ENCODE measurements at places on chromosomes 16 and 17. TPM values are rescaled to one million over a fixed set of nuclear protein-coding genes. Genes with fewer than 3 reads are reported as not detected.

MYOCD gene
- total RNA-seq: not detected

DNA sequence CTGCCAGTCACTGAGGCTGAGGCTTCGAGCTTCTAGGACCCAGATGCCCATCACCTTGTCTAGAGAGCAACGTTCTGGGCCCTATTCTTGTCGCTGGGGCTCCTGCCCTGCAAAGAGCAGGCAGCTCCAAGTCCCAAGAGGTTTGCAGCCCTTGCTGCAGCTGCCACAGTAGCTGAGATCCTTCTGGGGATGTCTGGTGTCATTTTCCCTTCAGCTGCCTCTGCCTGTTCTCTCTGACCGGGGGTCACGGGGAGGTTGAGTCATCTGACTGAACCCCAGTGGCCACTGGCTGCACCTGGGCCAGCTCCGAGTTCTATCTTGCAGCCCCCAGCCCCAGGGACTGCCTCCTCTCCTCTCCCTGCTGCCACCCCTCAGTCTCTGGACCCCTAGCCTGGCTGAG lies 4.9 kb downstream of the WSCD1 start:
- no peak for DNase-seq

NOMO2 gene
- total RNA-seq: 77.6 TPM

- no peak for DNase-seq
Measured at GRCh38 chr16:73214825-73215677, 167.1 kb upstream of the ZFHX3 start.

DNA sequence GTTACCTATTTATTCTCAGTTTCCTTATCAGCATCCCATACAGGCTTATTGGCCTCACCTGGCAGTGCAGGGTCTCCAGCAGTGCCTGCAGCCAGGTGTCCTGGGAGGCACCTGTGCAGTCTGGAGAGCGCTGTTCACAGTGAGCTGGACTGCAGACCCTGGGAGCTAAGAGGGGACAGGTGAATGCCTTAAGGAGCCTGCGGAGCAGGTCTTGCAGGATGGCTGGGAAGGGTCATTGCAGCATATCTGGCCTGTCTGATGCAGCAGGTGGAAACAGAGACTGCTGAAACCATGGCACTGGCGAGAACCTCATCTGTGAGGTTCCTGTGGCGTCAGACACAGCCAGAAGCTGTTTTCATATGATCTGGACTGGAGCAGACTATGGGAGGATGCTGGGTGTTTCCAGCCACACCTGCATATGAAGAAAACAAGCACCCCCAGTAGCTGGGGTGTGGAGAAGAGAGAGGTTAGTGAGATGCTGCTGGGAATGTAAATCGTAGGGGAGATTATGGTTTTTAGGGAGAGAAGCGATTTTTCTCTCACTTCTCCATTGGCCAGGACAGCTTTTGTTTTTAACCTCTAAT lies 77.0 kb downstream of the NTN1 start:
- DNase-seq: no peak

GRCh38 chr16:67149276-67150046 lies 1.3 kb downstream of the B3GNT9 start:
- no peak for DNase-seq

DNA sequence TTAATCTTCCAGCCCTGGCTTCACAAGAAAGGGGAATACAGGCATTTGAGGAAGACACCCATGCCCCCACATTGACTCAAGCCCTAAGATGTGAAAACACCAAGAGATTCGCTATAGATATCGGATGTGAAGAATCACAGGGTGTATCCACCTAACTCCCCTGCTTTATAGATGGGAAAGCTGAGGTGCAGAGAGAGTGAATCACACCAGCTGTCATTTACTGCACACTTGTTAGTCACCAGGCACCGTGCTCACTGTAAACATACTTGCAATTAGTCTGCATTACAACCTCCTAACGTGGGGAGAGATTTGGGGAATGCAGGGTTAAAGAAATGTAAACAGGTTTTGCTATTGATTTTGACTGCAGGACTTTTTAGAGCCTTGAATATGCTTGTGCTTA lies 325.5 kb downstream of the C16orf95 start:
- DNase-seq: no peak

DNA sequence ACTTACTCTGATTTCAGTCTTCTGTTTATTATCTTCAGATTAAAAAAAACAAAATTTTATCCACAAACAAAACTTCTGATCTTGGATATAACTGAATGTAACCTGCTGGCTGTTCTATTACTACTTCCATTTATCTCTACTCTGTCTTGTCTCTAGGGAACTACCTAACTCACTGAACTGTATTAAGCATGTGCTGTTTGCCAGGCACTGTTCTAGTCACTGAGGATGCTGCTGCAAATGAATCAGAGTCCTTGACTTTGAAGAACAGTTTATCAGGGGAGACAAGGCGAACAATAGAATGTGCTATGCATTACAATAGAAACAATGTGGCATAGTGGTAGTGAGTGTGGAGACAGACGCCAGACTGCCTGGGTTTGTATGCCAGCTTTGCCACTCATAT lies 2.3 kb upstream of the ANKRD40 start:
- no peak for DNase-seq

MEIOC gene
- total RNA-seq: not detected

GRCh38 chr16:3807425-3808123 lies 72.9 kb downstream of the CREBBP start:
- no peak for DNase-seq

DNA sequence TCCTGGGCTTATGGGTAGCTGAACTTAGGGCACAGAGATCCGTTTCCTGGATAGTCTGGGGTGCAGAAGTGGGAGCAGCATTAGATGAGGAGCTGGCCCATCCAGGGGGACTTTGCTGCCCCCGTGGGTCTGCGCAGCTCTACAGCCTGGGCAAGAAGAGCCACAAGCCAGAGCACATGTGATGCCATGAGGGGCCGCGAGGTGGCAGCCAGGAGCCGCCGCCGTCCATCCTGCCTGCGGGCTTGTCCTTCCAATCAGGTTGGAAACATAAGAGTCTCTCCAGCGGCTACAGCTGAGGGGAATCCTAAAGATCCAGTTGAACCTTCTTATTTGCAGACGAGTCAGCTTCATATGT lies 21.9 kb downstream of the C1QTNF1 start:
- peak; percentile 60 for DNase-seq

QRICH2 gene
- total RNA-seq: 2.2 TPM

- peak; percentile 66 for DNase-seq
Measured at GRCh38 chr17:39547713-39548478, 59.8 kb downstream of the NEUROD2 start.

All from CD4-positive, CD25-positive, alpha-beta regulatory T cell (primary cell).